Activated CD4-positive, alpha-beta memory T cell treated with anti-CD3 and anti-CD28 coated beads, Interleukin-2, amount 10 ng/mL, durations not matched to agents 7 days and 5 days (primary cell): ENCODE measurements at places on chromosomes 4 and X. TPM values are rescaled to one million over a fixed set of nuclear protein-coding genes. Genes with fewer than 3 reads are reported as not detected.

GRCh38 chr4:37073226-37073840 is 171.2 kb upstream of the NWD2 start:
- no peak for DNase-seq

GRCh38 chrX:31545726-31546125 is 473.9 kb upstream of the FTHL17 start:
- no peak for DNase-seq

DNA sequence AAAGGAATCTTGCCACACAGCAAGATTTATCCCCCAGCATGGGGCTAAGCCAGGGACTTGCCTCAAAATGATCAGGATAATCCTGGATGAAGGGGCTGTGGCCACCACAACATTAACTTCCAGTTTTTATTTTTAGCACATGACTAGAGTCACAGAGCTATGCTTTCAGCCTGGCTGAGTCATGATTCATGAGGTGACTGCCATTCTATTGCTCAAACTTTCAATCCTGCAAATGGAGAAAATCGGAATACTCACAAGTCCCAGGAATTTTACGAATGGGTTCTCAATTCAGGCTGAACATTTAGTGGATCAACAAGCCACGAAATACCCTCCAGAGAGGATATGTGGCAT is 70.7 kb upstream of the HPGD start:
- DNase-seq: no peak

DNA sequence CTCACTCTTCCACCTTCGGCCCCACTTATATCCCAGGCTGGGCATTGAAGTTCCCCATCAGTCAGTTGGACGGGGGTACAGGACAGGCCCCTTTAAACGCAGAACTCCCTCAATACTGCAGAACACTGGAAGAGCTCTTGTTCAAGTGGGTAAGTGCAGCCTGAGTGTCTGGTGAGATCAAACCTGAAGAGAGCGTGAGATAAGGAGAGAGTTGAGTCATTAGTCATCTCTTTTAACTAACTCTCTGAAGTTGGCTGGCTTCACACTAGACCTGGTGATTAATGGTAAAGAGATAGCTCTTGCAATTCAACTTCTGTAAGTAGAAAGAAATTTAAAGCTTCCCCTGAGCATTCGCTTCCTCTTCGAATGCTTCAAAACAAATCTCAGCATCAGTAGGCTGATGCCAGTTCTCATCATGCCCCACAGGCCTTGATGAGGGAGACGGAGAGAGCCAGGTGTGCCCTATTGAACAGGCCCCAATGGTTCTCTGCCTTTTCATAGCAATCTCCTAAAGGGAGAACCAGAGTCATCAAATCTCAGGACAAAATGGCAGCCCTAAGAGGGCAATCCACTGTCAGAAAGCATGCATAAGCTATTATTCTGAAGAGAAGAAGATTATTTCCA is 41.0 kb upstream of the JADE1 start:
- DNase-seq: no peak

DNA sequence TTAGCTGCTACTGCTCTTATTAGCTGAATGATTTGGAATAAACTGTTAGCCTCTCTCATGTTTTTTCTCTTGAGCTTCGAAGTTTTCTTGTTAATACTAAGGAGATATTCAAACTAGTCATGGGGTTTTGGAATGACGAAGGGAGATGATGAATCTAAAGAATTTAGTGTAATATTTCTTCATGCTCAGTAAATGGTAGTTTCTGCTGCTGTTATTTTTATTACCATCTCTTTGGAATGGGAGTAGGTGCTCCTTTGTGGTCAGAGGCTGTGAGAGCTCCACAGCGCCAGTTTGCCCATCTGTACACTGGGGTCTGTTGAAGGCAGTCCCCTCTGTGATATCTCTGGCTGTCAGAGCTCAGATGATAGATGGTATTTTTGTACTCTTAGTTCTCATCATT is 33.7 kb downstream of the HTT start:
- no peak for DNase-seq

DNA sequence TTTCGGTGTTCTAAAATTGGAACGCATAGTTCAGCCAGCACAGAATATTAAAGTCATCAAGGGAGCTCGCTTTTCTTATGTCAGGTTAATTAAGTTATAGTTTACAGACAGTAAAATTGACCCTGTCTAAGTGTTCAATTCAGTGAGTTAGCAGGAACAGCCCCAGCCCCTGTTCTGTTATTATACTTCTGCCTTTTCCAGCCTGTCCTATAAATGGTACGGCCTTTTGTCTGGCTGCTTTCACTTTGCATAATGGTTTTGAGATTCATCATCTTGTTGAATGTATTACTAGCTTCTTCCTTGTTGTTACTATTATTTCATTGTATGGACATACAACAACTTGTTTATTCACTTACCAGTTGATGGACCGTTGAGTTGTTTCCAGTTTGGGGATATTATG is 9.5 kb downstream of the CXCL13 start:
- no peak for DNase-seq

GRCh38 chr4:83022724-83023450 is 12.1 kb upstream of the COPS4 start:
- no peak for DNase-seq

GRCh38 chr4:108192056-108192455 is 23.3 kb upstream of the LEF1 start:
- DNase-seq: no peak

DNA sequence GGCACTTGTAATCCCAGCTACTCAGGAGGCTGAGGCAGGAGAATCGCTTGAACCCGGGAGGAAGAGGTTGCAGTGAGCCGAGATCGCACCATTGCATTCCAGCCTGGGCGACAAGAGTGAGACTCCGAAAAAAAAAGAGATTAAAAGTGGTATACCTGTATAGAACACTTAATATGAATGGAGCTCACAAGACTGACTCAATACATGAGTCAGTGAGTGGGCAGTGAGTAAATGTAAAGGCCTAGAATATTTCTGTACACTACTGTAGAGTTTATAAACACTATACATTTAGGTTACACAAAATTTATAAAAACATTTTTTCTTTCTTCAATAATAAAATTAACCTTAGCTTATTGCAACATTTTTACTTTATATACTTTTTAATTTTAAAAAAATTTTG is 93.8 kb downstream of the CENPC start:
- DNase-seq: no peak

- DNase-seq: no peak
These were observed 8.7 kb upstream of the ANAPC4 start for GRCh38 chr4:25368315-25368714.

- no peak for DNase-seq
These were observed 38.0 kb downstream of the TRIM2 start for GRCh38 chr4:153241970-153242838.

GRCh38 chrX:77493677-77494553 is 46.7 kb downstream of the FGF16 start:
- no peak for DNase-seq

DNA sequence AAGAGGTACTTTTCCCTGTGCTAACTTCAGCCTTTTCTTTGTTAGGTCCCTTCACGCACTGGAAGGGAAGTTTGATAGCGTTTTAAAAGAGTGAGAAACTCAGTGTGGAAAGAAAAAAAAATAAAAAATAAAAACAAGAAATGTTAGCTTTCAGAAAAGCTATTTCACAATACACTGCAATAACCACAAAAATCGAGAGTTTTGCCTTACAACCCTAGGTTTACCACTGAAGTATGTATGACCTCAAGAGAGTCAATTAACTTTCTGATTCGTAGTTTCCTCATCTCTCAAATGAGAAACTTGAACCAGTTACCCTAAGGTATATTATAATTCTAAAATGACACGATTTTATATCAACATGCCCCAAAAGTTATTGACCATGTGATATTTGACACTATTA is 93.9 kb upstream of the JADE1 start:
- DNase-seq: no peak

- DNase-seq: peak; percentile 86
These were observed 772 bp upstream of the FBXW7 start for GRCh38 chr4:152536545-152537182.

GRCh38 chrX:11066812-11067211 is 44.3 kb upstream of the HCCS start:
- no peak for DNase-seq

DNA sequence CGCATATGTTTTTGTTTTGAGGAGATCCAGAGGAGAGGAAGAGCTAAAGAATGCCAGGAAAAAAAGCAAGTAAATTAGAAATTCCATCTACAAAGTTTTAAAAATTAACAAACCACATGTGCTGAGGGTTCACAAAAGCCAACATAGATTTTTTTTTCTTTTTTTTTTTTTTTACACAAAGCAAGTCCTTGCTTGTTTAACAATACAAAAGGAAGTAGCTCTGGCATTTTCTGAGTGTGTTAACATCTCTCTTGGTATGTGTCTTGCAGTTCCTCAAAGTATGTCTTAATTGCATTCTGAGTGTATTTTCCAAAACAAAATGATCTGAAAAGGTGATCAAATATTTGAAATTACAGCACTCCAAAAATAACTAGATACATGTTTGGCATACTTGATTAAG is 1682.7 kb upstream of the AGA start:
- DNase-seq: no peak

- no peak for DNase-seq
These were observed 4.4 kb upstream of the SRPX start for GRCh38 chrX:38225093-38225492.

DNA sequence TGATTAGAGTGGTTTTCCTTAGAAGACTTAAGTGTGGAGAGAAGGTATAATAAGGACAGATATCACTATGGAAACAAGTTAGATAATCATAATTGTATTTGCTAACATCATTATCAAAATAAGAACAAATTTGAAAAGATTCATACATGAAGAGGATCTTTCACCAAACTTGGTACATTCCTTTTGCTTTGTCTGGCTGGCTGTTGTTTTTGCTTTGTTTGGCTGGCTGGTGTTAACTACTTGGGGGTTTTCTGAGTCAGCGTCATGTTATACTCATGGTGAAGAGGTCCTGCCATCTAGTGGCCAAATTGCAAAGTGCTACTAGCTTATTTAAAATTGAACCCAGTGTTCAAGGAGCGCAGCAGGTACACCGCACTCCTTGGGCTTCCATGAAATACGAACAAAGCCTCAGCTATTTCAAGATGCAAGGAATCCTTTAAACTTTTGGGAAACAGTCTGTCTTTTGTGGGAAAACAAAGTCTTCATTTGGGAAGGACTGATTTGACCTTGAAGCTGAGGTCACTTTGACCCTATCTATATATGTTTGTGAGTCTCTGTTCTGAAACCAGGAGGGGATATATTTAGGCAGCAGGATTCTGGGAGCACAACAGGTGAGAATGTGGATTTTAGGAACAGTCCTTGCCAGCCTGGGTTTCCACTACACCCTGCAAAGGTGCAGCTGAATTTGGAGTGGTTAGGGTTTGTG is 129.7 kb downstream of the PLS3 start:
- peak; percentile 16 for DNase-seq

TRIM75 gene
- not detected for total RNA-seq

CSAG3 gene
- total RNA-seq: not detected

SPANXB1 gene
- not detected for total RNA-seq

MPP1 gene
- total RNA-seq: 29.8 TPM

BEX1 gene
- total RNA-seq: not detected

PCDH7 gene
- total RNA-seq: not detected

SCML1 gene
- total RNA-seq: 0.50 TPM

MAD2L1 gene
- total RNA-seq: 63.3 TPM

FRG2 gene
- not detected for total RNA-seq

VSIG4 gene
- total RNA-seq: not detected

GAGE12H gene
- not detected for total RNA-seq

NPY2R gene
- not detected for total RNA-seq
